ENCODE measurements at places on chromosomes 11 and 22.
A peak's percentile ranks its signal among the peaks of the same experiment; 100 is the strongest.

GRCh38 chr11:74680703-74681531 is 50.3 kb downstream of the CHRDL2 start:
- no peak for DNase-seq

- DNase-seq, result no peak
Measured at GRCh38 chr11:32396991-32397390, 38.3 kb downstream of the WT1 start.

- no peak for DNase-seq
Measured at GRCh38 chr11:31847761-31848160, 36.6 kb upstream of the PAX6 start.

GRCh38 chr22:30968015-30968923 is at the start of gene MORC2:
Gene MORC2 (minus strand): TSS chr22:30968774. CDS start chr22:30967889, 885 bp downstream.
- DNase-seq, result no peak

DNA sequence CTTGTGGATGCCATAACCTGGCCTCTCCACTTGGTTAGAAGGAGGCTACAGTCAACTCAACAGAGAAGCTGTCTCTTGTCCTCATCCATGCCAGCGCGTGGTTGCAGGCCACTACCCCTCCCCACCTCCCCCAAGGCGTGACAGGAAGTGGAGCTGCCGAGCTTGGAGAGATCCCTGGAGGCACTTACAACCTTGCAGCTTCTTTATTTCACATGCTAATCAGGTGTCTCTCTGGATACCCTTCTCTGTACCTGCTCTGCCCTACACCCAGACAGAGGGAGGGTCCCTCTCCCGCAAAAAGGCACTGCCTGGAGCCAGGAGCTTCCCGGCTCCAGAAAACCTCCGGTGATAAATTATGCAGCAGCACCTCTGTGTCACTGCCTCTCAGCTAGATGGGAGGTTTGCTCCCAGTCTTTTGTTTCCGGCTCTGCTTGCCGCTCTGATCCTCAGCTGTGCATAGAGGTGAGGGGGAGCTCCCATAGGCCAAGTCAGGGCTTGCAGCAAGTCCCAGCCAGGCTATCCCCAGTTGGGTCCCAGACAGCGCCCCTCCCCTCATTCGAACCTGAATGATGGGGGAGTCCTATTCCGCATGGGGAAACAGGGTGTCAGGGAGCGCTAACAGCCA is 5.7 kb downstream of the LRP4 start:
- DNase-seq, result no peak

DNA sequence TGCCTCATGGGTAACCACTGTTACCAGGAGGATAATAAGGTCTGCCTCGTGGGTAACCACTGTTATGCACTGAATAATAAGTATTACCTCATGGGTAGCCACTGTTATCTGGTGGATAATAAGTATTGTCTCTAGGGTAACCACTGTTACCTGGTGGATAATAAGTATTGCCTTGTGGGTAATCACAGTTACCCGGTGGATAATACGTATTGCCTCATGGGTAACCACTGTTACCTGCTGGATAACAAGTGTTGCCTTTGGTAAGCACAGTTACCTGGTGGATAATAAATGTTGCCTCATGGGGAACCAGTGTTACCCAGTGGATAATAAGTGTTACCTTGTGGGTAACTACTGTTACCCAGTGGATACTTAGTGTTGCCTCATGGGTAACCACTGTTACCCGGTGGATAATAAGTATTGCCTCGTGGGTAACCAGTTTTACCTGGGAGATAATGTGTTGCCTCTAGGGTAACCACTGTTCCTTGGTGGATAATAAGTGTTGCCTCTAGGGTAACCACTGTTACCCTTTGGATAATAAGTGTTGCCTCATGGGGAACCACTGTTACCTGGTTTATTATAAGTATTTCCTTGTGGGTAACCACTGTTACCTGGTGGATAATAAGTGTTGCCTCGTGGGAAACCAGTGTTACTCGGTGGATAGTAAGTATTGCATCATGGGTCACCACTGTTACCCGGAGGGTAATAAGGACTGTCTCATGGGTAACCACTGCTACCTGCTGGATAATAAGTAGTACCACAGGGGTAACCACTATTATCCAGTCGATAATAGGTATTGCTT is 10.6 kb upstream of the NXPE4 start:
- no peak for DNase-seq

DNA sequence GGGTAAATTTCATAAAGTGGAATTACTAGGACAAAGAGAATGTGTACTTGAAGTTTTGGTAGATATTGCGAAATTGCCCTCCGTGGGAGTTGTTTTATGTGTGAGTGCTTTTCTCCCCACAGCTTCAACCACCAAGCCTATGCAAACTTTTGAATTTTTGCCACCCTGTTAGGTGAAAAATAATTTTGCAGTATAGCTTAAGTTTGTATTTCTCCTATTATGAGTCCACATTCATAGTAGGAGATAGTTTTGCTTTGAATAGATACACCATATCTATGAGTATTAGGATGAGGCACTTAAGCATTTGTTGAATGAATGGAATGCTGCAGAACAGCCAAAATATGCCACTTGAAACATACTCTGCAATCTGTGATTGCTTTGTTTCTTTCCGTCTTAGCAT is 43.6 kb downstream of the UVRAG start:
- no peak for DNase-seq

- DNase-seq, result no peak
Measured at GRCh38 chr11:126890561-126890960, 110.0 kb downstream of the KIRREL3 start.

- DNase-seq, result no peak
Measured at GRCh38 chr22:29916007-29916544, 33.1 kb downstream of the MTMR3 start.

DNA sequence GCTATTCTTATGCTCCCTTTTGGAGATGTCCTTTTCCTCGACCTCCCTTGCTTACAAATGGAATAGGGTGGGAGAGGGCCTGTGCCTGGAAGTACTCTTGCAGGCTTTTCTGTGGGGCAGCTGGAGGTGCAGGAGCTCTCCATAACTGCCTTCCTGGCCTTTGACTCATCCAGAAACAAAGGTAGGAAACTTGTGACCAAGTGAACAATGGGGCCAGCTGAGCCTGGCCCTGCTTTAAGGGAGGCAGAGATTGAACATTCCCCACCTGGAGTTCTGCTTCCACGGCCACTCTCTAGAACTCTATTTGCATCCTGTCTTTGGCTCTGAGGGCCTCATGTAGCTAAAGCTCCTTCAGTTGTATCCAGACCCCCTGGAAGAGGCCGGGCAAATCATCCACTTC is 5.1 kb upstream of the LYVE1 start:
- DNase-seq, result no peak

DNA sequence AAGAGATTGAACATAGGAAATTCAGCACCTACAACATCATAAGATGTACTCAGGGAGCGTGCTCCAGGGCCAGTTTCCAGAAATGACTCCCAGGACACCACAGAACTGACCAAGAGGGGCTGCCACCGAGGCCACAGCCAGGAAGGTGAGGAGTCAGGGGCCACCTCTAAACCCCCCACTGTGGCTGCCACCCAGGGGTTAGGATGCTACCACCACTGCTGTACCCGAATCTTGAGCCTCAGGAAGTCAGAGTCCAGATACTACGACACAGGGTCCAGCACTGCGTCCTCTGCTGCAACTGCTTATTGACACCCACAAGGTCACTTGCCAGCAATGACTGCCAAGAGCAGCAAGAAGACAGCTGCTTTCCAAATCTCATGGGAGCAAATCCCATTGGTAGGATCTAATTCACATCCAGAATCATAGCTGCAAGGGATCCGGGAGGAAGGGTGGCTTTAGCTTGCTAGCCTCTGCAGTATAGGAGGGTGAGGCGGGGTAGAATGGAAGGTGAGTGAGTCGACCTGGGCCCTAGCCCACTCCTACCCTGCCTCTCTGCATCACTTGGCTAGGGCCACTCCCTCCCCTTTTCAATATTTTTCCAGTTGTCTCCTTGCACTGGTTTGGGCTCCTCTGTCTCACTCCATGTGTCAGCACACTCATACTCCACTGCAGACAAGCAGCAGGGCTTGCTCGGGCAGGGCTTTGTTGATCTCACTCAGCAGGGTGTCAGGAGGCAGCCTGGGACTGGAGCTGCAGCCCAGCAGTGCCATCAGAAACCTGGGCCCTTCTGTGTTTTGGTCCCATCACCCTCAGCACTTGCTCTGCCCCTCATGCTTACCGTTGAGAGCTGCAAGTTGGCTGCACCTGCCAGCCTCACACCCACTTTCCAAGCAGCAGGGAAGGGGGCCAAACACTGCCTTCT is 18.1 kb upstream of the CYTH4 start:
- DNase-seq, result peak; percentile 53

Data from chondrocyte (in vitro differentiated cells).